Left cardiac atrium (tissue), 4 donors: ENCODE measurements at places on chromosomes 3 and 15. TPM values are rescaled to one million over a fixed set of nuclear protein-coding genes. Genes with fewer than 3 reads are reported as not detected.

Gene P4HTM
- 32.8 TPM for total RNA-seq

- no peak for DNase-seq
Measured at GRCh38 chr3:86109434-86109833, 881.5 kb downstream of the VGLL3 start.

- DNase-seq: no peak
Measured at GRCh38 chr15:76776969-76777368, 128.2 kb downstream of the SCAPER start.

- DNase-seq: no peak
Measured at GRCh38 chr15:88970232-88970631, 57.1 kb upstream of the MFGE8 start.

GRCh38 chr15:100020189-100020588, 287.0 kb upstream of the LYSMD4 start:
- DNase-seq: no peak

Gene GPR27
- 3.9 TPM for total RNA-seq

GRCh38 chr15:78322243-78322642, 17.9 kb upstream of the CRABP1 start:
- no peak for DNase-seq

Gene CKMT1B
- total RNA-seq: 3.7 TPM

DNA sequence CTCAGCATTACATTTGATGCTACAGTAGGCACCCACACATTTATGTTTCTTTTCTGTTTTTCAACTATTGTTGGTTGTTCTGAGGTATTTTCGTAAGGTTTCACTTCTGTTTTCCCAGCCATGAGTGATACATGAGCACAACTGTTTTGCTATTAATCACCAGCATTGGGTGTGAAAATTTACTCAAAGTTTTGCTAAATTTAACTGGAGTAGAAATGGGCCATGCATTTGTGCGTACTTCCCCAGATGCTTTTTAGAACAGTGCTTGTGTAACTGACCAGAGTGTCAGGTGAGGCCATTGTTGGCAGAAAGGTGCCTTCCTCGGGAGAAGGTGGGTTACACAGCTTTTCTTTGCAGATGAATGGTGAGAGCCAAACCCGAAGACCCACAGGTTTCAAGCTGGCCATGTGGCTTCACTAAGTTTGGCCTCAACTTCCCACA, 70.4 kb downstream of the ST6GAL1 start:
- DNase-seq: no peak

Gene KCNAB1
- 2.6 TPM for total RNA-seq

Gene SHQ1
- 21.8 TPM for total RNA-seq

DNA sequence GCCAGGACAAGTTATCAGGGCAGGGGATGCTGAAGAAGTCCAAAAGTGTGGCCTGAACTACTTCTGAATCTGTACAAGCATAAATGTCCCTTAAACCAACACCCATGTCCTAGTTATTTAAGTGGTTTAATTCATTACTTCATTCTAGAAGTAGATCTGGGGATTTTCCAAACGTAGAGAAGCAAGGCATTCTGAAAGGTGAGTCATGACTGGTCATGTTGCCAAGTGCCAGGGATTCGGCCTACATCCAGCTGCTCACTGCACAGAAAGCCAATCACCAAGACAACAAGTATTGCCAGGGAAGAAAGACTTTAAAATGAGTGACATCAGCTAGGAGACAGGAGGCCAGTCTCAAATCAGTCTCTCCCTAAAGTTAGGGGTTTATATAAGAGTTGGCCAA, 396.6 kb downstream of the GABRB3 start:
- DNase-seq: no peak

Gene THBS1
- 551 TPM for total RNA-seq

GRCh38 chr15:25901811-25902605, 38.9 kb upstream of the ATP10A start:
- no peak for DNase-seq

Gene EPHA3
- 8.1 TPM for total RNA-seq

Gene MESP1
- 4.7 TPM for total RNA-seq

GRCh38 chr3:17820704-17821103, 78.3 kb upstream of the TBC1D5 start:
- DNase-seq: no peak

- DNase-seq: no peak
Measured at GRCh38 chr3:125959317-125960065, 9.5 kb upstream of the ROPN1B start.

DNA sequence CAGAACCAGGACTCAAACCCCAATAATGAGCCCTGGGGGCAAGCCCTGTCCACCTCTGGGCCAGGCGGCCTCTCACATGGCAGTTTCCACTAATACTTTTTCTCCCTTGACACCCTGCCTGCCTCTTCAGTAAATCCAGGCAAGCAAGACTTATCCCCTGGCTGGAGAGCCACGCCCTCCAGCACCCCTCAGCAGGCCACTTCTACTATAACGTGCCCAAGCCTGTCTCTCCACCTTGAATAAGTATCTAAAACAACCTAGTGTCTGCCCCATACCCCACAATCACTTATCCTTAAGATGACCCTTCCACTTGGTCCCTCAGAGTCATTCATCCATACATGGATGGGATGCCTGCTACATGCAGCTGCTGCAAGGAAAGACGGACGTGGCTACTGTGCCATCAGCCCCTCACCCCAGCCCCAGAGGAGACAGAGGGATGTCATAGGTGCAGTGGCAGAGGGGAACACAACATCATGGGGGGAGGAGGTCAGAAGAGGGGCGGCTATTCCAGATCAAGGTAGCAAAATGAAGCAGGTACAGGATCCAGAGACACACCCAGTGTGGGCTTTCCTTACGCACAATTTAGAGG, 63.4 kb downstream of the LRIG1 start:
- DNase-seq: no peak

Gene HIGD2B
- not detected for total RNA-seq

- DNase-seq: no peak
Measured at GRCh38 chr15:39850436-39850835, 67.8 kb upstream of the FSIP1 start.

Gene TMEM40
- total RNA-seq: 6.5 TPM

DNA sequence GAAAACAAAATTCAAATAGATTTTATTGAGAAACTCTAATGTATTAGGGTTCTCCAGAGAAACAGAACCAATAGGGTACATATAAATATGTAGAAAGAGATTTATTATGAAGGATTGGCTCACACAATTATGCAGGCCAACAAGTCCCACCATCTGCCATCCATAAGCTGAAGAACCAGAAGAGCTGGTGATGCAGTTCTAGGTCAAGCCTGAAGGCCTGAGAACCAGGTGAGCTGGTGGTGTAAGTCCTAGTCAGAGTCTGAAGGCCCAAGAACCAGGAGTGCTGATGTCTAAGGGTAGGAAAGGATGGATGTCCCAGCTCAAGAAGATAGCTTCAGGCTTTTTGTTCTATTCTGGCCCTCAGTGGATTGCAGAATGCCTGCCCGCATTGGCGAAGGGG, 2.6 kb upstream of the NFKBIZ start:
- DNase-seq: no peak

GRCh38 chr3:59006634-59007517, 42.9 kb downstream of the CFAP20DC start:
- DNase-seq: peak; percentile 43

Gene PLSCR2
- not detected for total RNA-seq

GRCh38 chr3:184688251-184688881, 23.5 kb downstream of the MAGEF1 start:
- no peak for DNase-seq

GRCh38 chr3:291646-292436, 95.3 kb downstream of the CHL1 start:
- no peak for DNase-seq

GRCh38 chr3:143190101-143190500, 70.5 kb downstream of the CHST2 start:
- no peak for DNase-seq
